Progenitor cell of endocrine pancreas (in vitro differentiated cells): ENCODE measurements at places on chromosomes 16 and 17. TPM values are rescaled to one million over a fixed set of nuclear protein-coding genes. Genes with fewer than 3 reads are reported as not detected.

Gene TGFB1I1
- 4.5 and 5.0 TPM in 2 replicates for total RNA-seq

Gene TM4SF5
- 0.44 and 0.57 TPM in 2 replicates for total RNA-seq

Gene TMEM114
- 1.8 TPM in 2 replicates for total RNA-seq

Gene GPR179
- 0.27 and 0.41 TPM in 2 replicates for total RNA-seq

Gene TMEM235
- not detected in 2 replicates for total RNA-seq

Gene DNAH9
- total RNA-seq, result 1.5 and 2.3 TPM in 2 replicates

Gene KRTAP4-6
- not detected in 2 replicates for total RNA-seq

Gene METTL26
- total RNA-seq, result 59.3 and 64.0 TPM in 2 replicates

Gene KRT40
- 0.13 TPM in 1 of 2 replicates, not detected in the other for total RNA-seq

Gene SHISA9
- total RNA-seq, result 3.0 and 3.7 TPM in 2 replicates

Gene ACSM2A
- total RNA-seq, result not detected in 2 replicates

- DNase-seq, result no peak
Measured at GRCh38 chr17:12519956-12520594, 145.6 kb upstream of the MYOCD start.

- no peak for DNase-seq
Measured at GRCh38 chr17:82157046-82158035, 55.3 kb downstream of the CCDC57 start.

- no peak for DNase-seq
Measured at GRCh38 chr16:56336711-56337110, 88.6 kb downstream of the AMFR start.

- DNase-seq, result no peak
Measured at GRCh38 chr17:6507535-6507934, 48.8 kb downstream of the PITPNM3 start.

GRCh38 chr17:151886-152859, 14.8 kb downstream of the SCGB1C2 start:
- no peak for DNase-seq

DNA sequence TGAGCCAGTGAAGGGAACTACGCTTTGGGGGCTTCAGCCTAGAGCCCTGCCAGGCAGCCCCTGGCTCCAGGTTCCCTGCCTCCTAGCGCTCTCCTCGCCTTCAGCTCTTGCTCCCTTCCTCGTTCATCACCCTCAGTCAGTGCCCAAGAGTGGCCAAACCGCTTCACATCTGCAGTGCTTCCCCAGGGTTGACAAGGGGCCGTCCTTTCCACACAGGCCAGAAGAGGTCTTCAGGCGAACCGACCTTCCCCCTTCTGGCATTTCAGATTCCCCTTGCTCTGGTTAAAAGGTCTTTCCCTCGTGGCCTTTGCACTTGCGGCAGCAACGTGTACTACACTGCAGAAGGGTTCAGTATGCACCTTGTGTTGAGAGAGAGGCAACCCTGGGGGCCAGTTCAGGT, 4.1 kb downstream of the RASD1 start:
- no peak for DNase-seq

- DNase-seq, result no peak
Measured at GRCh38 chr17:50273654-50274040, 619 bp upstream of the TMEM92 start.

- no peak for DNase-seq
Measured at GRCh38 chr16:77970371-77970770, 52.0 kb upstream of the CLEC3A start.

DNA sequence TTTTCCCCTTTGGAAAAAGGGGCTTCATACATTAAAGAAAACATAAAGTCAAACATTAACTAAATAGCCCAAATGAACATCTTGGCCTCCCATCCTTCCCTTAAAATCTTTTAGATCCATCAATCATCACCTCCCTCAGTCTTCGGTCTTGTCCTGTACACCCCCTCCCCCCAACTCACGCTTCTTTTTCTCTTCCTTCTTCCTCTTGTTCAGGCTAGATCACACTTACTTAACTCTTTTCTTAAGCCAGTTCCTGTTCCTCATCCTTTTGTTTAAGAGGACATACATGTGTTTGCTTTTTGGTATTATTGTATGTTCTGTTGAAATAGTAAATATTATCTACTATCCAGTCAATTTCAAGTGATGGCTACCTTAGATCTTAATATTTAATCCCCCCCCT, 5.5 kb downstream of the MFSD6L start:
- DNase-seq, result no peak

GRCh38 chr17:82874011-82874835, 34.4 kb upstream of the ZNF750 start:
- no peak for DNase-seq

GRCh38 chr17:81052199-81052997, 17.4 kb downstream of the BAIAP2 start:
- DNase-seq, result no peak

- no peak for DNase-seq
Measured at GRCh38 chr17:19578545-19578944, 44.9 kb downstream of the SLC47A1 start.

- DNase-seq, result no peak
Measured at GRCh38 chr16:59634951-59635350, 900.8 kb upstream of the GOT2 start.

- DNase-seq, result no peak
Measured at GRCh38 chr17:55225237-55225636, 39.5 kb upstream of the HLF start.

GRCh38 chr16:29900102-29900887, at the start of gene ASPHD1:
TSS of gene ASPHD1 (plus strand) at chr16:29900488. CDS start at chr16:29900972, 484 bp downstream.
- DNase-seq, result peak; percentile 84

- DNase-seq, result peak; percentile 55
Measured at GRCh38 chr16:4200000-4200780, 41.7 kb downstream of the SRL start.

DNA sequence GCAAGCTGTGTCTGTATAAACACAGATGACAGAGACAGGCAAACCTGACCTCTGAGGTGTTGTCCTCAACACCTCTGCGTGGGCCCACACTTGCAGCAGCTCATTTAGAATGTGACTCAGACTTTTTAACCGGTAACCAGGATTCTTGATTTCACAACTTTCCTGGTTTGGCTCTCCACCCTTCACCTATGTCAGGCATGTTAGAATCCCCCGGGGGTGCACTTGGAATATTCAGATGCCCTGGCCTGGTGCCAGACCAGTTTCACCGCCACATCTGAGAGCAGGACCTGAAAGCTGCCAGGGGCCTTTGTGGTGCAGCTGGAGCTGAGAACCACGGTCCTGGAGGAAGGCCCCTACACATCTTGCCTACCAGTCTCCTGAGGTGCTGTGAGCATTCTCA, 4.8 kb downstream of the DHODH start:
- no peak for DNase-seq

DNA sequence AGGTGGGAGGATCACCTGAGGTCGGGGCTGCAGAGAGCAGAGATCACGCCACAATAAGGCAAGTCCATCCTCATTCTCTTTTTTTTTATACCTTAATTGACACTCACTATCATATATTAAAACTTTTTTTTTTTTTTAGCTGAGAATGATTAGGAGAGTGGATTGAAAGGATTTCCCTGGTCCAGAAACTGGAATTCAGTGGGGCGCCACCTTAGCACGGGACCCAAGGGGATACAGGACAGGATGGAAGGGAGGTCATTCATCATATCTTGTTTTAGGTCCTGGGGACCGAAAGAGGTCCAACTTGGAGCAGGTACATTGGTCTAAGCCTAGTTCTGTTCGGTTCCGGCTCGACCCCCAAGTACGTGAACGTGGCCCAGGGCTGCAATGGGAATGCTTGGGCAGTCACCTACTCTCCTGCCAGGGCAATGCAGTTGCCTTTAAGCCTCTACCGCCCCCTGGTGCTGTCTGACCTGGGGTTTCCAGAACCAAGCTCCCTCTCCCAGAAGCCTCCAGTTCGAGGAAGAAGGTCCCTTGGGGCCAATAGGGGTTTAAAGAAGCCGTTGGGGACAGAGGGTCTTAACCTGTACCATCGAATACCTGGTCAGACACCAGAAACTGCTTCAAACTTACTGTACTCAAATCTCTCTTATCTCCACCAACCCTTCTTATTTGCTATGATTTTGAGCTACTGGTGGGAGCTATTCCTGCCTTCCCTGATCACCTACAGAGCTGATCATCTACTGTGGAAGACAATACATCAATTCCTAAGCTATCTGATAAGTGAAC, 19.9 kb upstream of the GPATCH8 start:
- no peak for DNase-seq

GRCh38 chr17:50963139-50963538, 97.0 kb upstream of the TOB1 start:
- no peak for DNase-seq
